ENCODE measurements at places on chromosomes 1 and 21. TPM values are rescaled to one million over a fixed set of nuclear protein-coding genes. Genes with fewer than 3 reads are reported as not detected.

DNA sequence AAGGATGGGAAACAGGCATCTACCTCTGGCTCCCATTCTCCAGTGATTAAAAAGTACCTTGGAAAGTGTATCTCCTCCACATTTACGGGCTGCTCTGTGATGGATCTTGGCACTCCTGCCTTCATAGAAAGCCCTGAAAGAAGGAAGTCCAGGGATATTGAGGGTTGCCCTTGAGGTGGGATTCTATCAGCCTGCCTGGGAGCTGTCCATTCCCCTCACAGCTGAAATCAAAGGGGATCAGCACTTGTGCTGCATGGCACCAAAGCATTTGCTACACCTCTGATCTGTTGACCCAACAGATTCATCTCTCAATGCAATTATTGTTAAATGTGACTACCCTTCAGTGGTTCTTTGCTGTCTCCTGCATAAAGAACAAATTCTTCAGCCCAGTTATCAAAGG, 442.0 kb upstream of the RUNX1 start:
- H3K27ac ChIP-seq: no peak overlapping the region
- no peaks in the 10 kb centered on the region for H3K4me1 ChIP-seq
- H3K4me3 ChIP-seq: no peak overlapping the region
- no peaks in the 10 kb centered on the region for H3K27me3 ChIP-seq
- H3K36me3 ChIP-seq: no peaks in the 10 kb centered on the region

GRCh38 chr1:10738061-10739058, 58.1 kb downstream of the CASZ1 start:
- H3K27me3 ChIP-seq: no peaks in the 10 kb centered on the region
- no peaks in the 10 kb centered on the region for H3K4me1 ChIP-seq
- no peaks in the 10 kb centered on the region for H3K36me3 ChIP-seq
- H3K4me3 ChIP-seq: no peak overlapping the region
- H3K27ac ChIP-seq: peak overlapping the region; percentile 69

DNA sequence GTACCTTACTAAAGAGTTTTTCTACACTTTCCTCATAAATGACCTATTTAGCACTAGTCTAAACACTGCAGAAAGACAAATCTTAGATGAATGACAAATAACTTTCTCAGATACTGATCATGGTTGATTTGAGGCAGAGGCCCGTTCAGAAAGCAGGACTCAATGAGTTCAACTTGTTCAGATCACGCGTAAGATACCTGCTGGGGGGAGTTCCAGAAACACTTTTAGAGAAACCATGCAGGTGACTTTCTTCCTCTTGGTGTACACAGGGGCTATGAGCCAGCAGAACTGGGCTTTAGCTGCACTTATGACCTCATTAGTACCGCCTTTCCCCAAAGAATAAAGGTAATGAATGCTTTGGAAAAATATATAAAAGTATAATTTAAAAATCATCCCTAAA, 38.8 kb upstream of the TTC39A start:
- H3K4me3 ChIP-seq: no peak overlapping the region
- H3K27ac ChIP-seq: no peak overlapping the region
- H3K36me3 ChIP-seq: peaks cover 50% of the 10 kb centered on the region
- H3K27me3 ChIP-seq: no peaks in the 10 kb centered on the region
- no peaks in the 10 kb centered on the region for H3K4me1 ChIP-seq

GRCh38 chr1:212566522-212567479, 41.8 kb upstream of the ATF3 start:
- H3K27ac ChIP-seq: peak overlapping the region; percentile 83
- H3K27me3 ChIP-seq: no peaks in the 10 kb centered on the region
- DNase-seq: peak; percentile 81
- H3K4me1 ChIP-seq: peaks cover 20% of the 10 kb centered on the region
- peak overlapping the region; percentile 51 for H3K4me3 ChIP-seq

GRCh38 chr1:23837908-23838307, 12.7 kb upstream of the HMGCL start:
- peaks cover 15% of the 10 kb centered on the region for H3K4me1 ChIP-seq
- H3K4me3 ChIP-seq: peak overlapping the region; percentile 29
- H3K27me3 ChIP-seq: no peaks in the 10 kb centered on the region
- no peak overlapping the region for H3K27ac ChIP-seq
- peak; percentile 76 for DNase-seq

GRCh38 chr21:34582506-34583150, 32.3 kb downstream of the RCAN1 start:
- H3K36me3 ChIP-seq: no peaks in the 10 kb centered on the region
- H3K27me3 ChIP-seq: no peaks in the 10 kb centered on the region
- no peak overlapping the region for H3K4me3 ChIP-seq
- H3K4me1 ChIP-seq: no peaks in the 10 kb centered on the region
- H3K27ac ChIP-seq: no peak overlapping the region

GRCh38 chr21:37074546-37074945, 1.5 kb downstream of the TTC3 start:
- H3K27me3 ChIP-seq: no peaks in the 10 kb centered on the region
- H3K36me3 ChIP-seq: no peaks in the 10 kb centered on the region
- H3K4me3 ChIP-seq: peak overlapping the region; percentile 95
- H3K27ac ChIP-seq: no peak overlapping the region
- DNase-seq: no peak
- H3K4me1 ChIP-seq: peaks cover 41% of the 10 kb centered on the region

GRCh38 chr1:201838381-201838780, 9.4 kb downstream of the IPO9 start:
- no peak for DNase-seq
- H3K27me3 ChIP-seq: no peaks in the 10 kb centered on the region
- H3K4me1 ChIP-seq: peaks cover 27% of the 10 kb centered on the region
- no peaks in the 10 kb centered on the region for H3K36me3 ChIP-seq
- no peak overlapping the region for H3K27ac ChIP-seq

DNA sequence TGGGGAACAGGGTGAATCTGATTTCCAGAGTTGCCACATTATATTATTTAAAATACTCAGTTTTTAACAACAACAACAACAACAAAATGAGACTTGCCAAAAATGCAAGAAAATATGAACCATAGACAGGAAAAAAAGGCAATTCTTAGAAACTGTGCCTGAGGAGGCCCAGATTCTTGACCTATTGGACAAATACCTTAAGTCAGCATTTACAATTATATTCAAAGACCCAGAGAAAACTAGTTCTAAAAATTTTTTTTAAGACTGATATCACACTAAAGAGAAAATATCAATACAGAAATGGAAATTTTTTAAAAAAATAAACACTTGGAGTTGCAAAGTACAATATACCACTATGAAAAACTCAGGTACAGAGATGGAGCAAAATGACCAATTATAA, 152.8 kb upstream of the LYPLAL1 start:
- H3K36me3 ChIP-seq: no peaks in the 10 kb centered on the region
- H3K27ac ChIP-seq: no peak overlapping the region
- H3K4me1 ChIP-seq: no peaks in the 10 kb centered on the region
- no peak overlapping the region for H3K4me3 ChIP-seq

- no peak for DNase-seq
- H3K4me1 ChIP-seq: no peaks in the 10 kb centered on the region
- H3K36me3 ChIP-seq: no peaks in the 10 kb centered on the region
- H3K4me3 ChIP-seq: no peak overlapping the region
These were observed 180.9 kb downstream of the TNR start for GRCh38 chr1:175562452-175562851.

DNA sequence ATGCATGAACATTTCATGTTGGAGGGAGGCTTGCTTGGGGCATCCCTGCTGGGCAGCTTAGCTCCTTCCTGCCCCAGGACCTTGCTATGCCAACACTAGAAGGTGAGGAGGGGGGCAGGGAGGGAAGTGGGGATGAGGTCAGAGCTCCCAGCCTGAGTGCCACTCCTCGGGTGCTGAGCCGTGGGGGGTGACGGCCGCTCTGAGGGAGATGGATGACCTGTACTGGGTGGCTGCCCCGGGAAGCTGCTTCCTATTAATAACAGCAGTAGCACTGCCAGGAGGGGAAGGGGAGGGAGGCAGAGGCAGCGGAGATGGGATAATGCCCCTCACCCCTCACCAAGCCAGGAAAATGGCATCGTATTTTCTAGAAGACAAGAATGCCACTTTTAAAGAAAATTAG, 60.6 kb downstream of the UBIAD1 start:
- H3K27me3 ChIP-seq: no peaks in the 10 kb centered on the region
- H3K4me1 ChIP-seq: peaks cover 6% of the 10 kb centered on the region
- H3K36me3 ChIP-seq: no peaks in the 10 kb centered on the region
- no peak for DNase-seq
- no peak overlapping the region for H3K27ac ChIP-seq

- no peak overlapping the region for H3K27ac ChIP-seq
- no peak for DNase-seq
- H3K4me3 ChIP-seq: no peak overlapping the region
- H3K27me3 ChIP-seq: no peaks in the 10 kb centered on the region
- peaks cover 33% of the 10 kb centered on the region for H3K36me3 ChIP-seq
These were observed 12.0 kb downstream of the UBE2Q1 start for GRCh38 chr1:154546264-154547063.

- H3K36me3 ChIP-seq: no peaks in the 10 kb centered on the region
- H3K27ac ChIP-seq: no peak overlapping the region
- no peak overlapping the region for H3K4me3 ChIP-seq
These were observed 7.6 kb upstream of the HHAT start for GRCh38 chr1:210321131-210321530.

DNA sequence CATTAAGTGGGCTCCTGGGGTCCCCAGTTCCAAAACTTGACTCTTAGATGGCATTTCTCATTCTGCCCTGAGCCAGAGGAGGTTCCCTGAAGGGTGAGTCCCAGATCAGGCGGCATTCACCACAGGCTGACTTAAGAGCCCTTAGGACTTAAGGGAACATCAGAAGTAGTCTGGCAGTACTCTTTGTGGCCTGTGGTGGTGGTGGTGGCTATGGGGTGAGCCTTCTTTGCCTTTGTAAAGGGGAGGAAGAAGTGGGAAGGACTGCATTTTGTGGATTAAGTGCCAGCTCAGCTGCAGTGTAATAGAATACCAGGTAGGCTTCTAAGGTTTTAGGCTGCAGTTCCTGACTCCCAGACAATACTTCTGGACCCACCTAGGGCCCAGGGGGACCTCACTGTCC, 186.5 kb upstream of the KCTD3 start:
- H3K36me3 ChIP-seq: no peaks in the 10 kb centered on the region
- no peaks in the 10 kb centered on the region for H3K4me1 ChIP-seq
- no peaks in the 10 kb centered on the region for H3K27me3 ChIP-seq
- DNase-seq: no peak

DNA sequence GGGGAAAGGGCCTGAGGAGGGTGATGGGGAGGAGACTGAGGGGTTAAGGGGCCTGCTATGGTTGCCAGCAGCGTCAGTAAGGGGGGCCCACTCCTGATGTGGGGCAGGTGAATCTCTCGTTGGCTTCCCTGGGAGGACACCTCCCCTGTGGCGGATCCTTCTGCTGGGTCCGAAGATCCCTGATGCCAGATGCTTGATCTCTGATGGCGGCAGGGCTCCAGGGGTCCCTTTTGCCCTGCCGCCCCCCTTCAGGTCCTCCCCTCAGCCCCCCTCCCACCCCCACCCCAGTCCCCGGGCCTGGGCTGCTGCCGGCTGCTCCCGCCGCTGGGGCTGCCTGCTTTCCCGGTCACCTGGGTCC, 219 bp downstream of the CELF3 start:
- no peak for DNase-seq
- peaks cover 24% of the 10 kb centered on the region for H3K4me1 ChIP-seq
- peaks cover 23% of the 10 kb centered on the region for H3K27me3 ChIP-seq
- H3K36me3 ChIP-seq: no peaks in the 10 kb centered on the region

DNA sequence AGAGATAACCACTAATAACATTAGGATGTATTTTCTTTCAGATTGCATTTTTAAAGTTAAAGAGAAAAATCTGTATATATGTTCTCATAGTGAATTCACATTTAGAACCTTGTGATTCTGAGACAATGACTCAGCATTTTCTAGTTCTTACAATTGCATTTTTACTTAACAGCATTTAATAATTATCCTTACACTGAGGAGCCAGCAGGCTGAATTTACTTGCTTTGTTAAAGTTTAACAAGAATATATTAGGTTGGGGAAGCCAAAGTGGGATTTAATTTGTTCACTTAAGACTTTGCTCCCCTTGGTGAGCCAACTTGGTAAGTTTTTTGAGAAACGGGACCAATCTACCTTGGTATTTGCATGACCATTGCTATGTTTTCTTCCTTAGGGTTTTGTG, 4.5 kb downstream of the PATJ start:
- peaks cover 6% of the 10 kb centered on the region for H3K27me3 ChIP-seq
- DNase-seq: no peak
- no peak overlapping the region for H3K27ac ChIP-seq
- no peaks in the 10 kb centered on the region for H3K36me3 ChIP-seq

- H3K4me3 ChIP-seq: no peak overlapping the region
- DNase-seq: no peak
- H3K36me3 ChIP-seq: no peaks in the 10 kb centered on the region
- H3K27me3 ChIP-seq: no peaks in the 10 kb centered on the region
- peak overlapping the region; percentile 52 for H3K27ac ChIP-seq
These were observed 133.4 kb downstream of the EDEM3 start for GRCh38 chr1:184621260-184621659.

ZNF691 gene
- 9.6 TPM for total RNA-seq

KRTAP22-2 gene
- total RNA-seq: not detected

CCDC181 gene
- not detected for total RNA-seq

TNN gene
- 0.26 TPM for total RNA-seq

SASS6 gene
- total RNA-seq: 9.2 TPM

CFHR1 gene
- total RNA-seq: 8.8 TPM

SCNM1 gene
- 45.9 TPM for total RNA-seq

RAB7B gene
- total RNA-seq: 2.6 TPM

Data from spleen (tissue), 13 donors.